ENCODE measurements at places on chromosomes 3 and 15.

DNA sequence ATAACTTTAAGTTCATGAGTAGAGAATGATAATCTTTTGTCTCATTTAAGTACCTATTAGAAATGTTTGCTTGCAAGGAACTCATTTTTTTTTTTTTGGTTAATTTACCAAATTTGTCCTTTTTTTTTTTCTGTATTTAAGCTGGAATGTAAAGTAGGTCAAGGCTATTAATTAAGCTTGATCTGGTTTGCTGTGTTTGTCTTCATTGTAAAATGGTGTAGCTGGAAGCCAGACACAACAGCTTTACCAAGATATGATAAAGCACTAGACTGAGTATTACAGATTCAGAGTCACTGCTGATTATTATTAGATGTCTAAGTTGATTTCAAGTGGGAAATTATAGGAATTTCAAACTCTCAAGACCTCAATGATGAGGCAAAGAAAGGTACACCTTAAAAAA, 15.0 kb upstream of the ZPLD1 start:
- no peak for DNase-seq

DNA sequence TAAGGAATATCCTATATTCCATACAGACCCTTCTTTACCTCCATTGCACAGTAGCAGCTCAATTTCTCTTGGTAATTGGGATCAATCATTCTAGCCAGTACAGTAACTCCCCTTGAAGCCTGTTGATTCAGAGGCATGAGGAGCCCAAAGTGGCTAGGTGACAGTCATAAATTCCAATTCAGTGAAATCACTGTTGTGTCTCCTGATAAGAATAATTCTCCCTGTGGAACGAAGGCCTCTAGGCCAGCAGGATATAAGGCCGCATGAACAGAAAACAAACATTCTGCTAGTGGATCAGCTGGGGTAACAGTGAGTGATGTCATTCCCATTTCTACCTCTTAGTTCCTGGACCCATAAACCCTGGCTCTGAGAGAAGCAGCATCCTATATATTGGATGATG, 696.3 kb downstream of the NR2F2 start:
- DNase-seq: no peak

DNA sequence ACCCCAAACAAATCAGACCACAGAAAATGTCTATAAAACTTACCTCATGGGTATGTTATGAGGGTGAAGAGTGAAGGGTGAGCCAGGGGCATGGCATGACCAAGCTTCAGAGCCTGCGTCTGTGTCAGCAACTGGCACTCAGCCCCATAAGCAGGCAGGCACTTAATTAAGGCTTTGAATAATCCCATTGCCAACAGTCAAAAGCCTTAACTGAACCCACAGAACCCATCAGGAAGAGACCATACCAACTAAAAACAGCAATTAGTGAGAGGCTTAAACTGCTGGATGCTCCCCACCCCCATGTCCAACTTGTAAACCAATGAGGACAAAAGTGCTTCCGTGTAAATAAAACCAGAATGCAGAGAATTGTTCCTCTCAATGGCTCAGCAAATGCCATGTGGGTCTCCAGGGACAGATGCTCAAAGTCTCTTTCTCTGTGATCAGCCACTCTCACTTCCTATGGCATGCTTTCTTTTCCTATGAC, 126.0 kb downstream of the MYLK start:
- no peak for DNase-seq

- no peak for DNase-seq
Observed at GRCh38 chr3:4587061-4587837, 94.1 kb downstream of the ITPR1 start.

- no peak for DNase-seq
Observed at GRCh38 chr3:5294356-5294755, 106.8 kb downstream of the EDEM1 start.

DNA sequence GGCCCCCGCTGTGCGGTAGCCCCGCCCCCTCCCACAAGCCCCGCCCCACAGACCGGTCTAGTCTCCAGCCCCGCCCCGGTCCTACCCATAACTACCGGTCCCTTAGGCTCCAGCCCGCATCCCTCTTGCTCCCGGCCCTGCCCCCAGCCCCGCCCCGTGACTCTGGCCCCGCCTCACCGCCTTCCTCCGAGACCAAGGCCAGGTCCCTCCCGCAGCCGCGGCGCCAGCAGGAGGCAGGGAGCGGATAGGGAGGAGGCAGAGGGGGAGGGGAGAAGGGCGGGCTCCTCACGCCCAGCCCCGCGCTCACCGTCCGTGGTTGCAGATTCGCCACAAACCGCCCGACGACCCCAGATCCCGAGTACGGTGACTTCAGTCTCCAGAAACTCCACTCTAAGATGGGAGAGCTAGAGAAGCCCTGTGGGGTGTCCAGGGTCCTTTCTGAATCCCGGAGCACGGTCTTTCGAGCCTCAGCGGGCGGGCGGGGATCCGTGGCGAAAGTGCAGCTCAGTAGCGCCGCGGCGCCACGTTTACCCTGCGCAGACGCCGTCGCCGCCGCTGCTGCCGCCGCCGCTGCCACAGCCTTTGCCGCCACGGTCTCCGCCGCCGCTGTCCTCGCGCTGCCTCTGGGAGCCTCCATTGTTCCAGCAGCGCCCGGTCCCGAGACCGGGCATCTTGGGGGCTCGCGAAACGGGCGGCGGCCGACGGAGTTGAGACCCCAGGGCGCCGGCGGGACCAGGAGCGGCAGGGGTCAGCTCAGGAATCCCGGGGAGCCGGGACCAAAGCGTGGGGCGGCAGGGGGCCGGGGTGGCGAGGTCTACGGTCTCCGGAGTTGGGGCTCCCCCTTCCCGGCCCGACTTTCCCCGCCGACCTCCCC, at the start of gene BRPF1:
Gene BRPF1 (plus strand): TSS at position 530 of the 874 bp plus-strand sequence. CDS start 2,406 bp downstream, outside the sequence.
- DNase-seq: peak; percentile 90

- no peak for DNase-seq
Observed at GRCh38 chr3:143321058-143321769, 201.6 kb downstream of the CHST2 start.

GRCh38 chr15:37995461-37996347, 61.3 kb downstream of the TMCO5A start:
- DNase-seq: peak; percentile 13

DNA sequence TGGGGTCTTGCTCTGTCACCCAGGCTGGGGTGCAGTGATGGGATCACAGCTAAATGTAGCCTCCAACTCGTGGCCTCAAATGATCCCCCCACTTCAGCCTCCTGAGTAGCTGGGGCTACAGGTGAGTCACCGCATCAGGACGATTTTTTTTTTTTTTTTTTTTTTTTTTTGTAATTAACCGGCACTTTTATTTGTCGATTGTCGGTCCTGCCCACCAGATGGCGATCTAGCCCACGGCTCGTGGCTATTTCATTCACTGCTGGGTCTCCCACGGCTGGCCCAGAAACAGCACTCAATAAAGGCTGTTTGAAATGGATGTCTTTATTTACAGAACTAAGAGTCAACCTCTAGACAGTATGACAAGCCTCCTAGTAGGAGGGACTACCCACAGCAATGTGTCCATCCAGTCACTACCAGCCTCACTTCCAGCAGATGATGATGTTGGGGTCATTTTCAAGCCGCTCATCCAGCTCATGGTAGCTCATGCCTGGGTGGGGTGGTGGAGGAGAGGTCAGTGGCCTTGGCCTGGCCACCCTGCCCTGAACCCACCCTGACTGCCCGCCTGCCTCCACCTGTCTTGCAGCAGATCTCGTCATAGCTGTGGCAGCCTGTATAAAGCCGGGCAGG, 1.8 kb upstream of the ZMYND10 start:
- DNase-seq: peak; percentile 48

GRCh38 chr15:78374436-78375393, 34.6 kb downstream of the CRABP1 start:
- DNase-seq: no peak

DNA sequence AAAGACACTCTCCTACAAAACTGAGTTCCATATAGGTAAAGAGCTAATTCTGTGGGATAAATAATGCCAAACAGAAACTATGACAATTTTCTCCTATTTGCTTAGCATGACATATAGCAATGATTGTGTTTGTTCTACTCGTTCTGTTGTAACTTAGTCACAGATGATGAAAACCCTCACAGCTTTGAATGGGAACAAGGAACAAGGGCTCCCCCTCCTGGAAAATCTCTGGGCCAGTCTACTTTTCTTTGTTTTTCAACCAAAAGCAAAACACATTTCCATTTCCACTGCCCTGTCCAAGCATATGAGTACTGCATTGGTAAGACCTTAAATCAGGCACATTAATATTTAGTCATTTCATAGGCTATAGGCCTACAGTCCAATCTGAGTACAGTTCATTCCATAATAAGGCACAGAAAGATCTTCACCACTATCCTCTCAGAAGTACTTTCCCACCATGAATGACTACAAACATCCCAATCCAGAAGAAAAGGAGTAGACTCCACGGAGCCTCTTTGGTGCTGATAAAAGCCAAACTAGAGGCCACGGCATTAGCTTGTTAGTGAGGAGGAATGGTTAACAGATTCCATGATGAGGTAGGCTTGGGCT, 67.1 kb downstream of the ATP8B4 start:
- DNase-seq: peak; percentile 5

DNA sequence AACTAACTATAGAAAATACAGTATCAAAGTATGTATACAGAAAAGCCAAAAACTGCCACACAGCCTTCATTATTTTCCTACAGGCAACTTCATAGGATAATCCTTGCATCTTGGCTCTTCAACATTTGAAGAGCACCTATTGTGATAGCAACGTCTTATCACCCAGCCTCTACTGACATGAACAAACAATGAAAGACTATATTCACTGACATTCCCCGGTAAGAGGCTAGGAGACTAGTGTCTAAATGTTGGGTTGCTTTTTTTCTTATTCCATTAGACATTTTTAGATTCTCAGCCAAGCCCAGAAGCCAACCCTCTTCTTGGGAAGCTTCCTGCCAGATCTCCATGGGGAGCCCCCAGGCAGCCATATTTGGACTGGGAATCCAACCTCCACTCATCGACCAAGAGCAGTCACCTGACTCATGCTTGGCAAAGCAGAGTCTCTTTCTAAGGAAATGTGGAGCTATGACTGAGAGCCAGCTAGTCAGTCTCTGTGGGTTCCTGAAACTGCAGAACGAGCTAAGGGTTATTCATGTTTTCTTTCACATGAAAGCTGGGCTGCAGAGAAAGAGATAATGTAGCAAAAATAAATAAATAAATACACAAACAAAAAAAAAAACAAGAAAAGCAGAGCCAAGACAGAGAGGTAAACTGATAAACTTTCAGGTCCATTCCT, 227.5 kb downstream of the MAGI1 start:
- no peak for DNase-seq

DNA sequence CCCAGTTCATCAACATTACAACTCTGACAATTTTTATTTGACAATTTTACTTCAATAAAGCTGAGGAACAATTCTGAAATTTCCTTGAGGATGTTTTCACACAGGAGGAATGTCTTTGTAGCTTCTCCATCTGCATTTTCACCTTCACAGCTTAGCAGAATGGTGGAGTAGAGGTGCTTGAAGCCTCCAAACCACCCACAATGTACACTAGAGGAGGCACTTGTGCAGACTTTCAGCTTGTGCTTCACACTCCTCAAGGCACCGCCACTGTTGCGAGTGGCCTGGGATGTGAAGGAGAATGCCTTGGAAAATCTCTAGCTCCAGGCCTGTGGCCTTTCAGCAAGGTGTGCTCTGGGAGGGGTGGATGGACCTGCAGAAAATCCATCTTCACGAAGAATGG, 181.9 kb downstream of the EPHB1 start:
- no peak for DNase-seq

DNA sequence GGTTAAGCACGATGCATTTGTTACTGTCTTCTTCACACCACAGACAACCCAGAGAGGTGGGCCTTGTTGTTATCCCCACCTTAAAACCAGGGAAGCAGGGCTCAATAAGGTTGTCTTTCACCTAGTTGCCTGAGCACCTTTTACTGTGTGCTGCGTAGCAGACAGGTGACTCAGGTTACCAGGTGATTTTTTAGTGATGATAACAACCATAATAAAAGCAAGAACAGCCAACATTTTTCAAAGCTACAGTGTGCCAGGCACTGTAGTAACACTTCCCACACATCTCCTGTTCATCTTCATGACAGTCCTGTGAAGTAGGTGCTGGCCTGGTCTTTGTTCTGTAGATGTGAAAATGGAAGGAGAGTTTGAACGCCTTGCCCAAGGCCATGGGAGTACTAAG, 132.2 kb downstream of the SLC25A26 start:
- no peak for DNase-seq

- no peak for DNase-seq
Observed at GRCh38 chr15:80953953-80954778, 35.5 kb downstream of the MESD start.

- DNase-seq: no peak
Observed at GRCh38 chr3:195705081-195705991, 15.4 kb upstream of the MUC20 start.

DNA sequence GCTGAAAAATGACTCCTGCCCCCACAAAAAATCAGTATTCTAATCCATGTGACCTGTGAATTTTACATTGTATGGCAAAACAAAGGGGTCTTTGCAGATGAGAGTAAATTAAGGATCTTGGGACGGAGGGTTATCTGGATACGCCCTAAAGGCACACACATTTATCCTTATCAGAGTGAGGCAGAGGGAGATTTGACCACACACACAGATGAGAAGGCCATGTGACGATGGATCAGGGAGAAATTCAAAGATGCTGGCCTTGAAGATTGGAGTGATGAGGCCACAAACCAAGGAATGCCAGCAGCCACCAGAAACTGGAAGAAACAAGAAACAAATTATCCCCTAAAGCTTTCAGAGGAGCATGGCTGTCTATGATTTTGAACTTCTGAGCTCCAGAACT, 288.5 kb downstream of the XXYLT1 start:
- no peak for DNase-seq

- no peak for DNase-seq
Observed at GRCh38 chr3:56952061-56952460, 108.4 kb upstream of the SPATA12 start.

DNA sequence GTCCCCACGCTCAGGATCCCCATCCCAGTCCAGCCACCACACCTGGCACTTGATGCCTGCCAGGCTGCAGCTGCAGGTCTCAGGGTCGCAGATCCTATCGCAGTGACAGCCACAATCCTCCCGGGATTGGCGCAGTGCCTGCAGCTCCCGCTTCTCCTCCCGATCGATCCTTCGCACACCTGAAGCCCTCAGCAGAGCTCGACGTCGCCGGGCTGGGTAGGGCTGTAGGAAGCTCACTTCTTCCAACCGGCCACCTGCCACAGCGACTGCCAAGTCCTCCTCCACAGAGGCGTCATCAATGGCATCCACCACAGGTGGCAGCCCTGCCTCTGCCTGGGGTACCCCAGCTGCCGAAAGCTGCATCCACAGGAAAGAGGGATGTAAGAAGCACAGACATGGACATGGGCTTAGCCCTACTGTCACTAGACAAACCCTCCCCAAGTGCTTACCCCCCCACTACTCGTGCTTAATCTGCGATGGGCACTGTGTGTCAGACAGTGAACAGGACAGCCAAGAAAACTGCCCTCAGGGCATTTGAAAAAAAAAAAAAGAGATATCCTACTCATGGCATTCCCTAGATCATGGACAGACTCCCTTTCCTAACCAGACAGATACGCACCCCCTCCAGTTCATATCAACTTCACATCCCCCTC, 9.2 kb downstream of the CSRNP1 start:
- DNase-seq: no peak

DNA sequence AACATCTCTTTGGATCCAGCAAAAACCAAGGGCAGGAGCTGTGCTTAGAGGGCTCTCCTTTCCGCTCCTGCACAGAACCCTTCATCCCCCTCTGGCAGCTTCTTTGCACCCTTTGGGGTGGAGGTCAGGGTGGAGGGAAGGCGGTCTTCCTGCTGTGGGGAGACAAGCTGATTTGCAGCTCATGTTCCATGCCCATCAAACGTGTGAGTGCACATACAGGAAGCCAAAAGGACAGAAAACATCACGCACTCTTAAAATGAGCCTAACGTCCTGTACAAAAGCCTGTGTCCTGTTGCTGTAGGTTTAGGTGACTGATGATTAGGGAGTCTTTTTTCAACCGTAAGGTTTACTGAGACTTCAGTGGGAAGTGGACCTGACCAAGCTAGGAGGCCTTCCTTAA, 195.2 kb downstream of the PLCL2 start:
- no peak for DNase-seq

Data from NCI-H2171 (cell line).